Right atrium auricular region (tissue), 2 donors: ENCODE measurements at places on chromosomes 4 and X. TPM values are rescaled to one million over a fixed set of nuclear protein-coding genes. Genes with fewer than 3 reads are reported as not detected.

GRCh38 chrX:136659174-136659573 lies 11.2 kb downstream of the CD40LG start:
- H3K27me3 ChIP-seq: no peaks in the 10 kb centered on the region
- H3K4me1 ChIP-seq: no peaks in the 10 kb centered on the region

DNA sequence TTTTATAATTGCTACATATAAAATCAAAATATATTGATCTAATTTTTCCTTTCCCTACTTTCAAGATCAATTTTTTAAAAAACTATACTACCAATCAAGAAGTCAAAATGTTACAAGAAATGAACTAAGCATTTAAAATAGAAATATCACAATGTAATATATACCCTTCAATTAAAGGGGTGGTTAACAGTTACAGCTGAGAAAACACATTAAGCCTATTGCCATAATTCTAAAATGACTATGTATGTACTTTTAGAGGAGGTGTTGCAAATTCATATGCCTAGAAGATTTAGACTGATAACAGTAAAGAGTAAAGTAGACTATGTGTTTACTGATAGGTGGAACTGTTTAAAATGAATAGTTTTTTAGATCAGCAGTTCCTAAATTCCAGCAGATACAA lies 3.7 kb downstream of the NUP54 start:
- no peak overlapping the region for H3K4me3 ChIP-seq
- H3K36me3 ChIP-seq: peaks cover 8% of the 10 kb centered on the region
- no peak for DNase-seq
- no peaks in the 10 kb centered on the region for H3K4me1 ChIP-seq
- H3K27me3 ChIP-seq: no peaks in the 10 kb centered on the region

The AR gene
- 9.1 TPM for total RNA-seq

The SMR3A gene
- total RNA-seq: not detected

GRCh38 chr4:111814961-111815360 lies 330.3 kb upstream of the FAM241A start:
- H3K27me3 ChIP-seq: no peaks in the 10 kb centered on the region
- no peak for DNase-seq
- no peak overlapping the region for H3K27ac ChIP-seq
- H3K36me3 ChIP-seq: no peaks in the 10 kb centered on the region
- no peaks in the 10 kb centered on the region for H3K4me1 ChIP-seq

- no peaks in the 10 kb centered on the region for H3K36me3 ChIP-seq
- H3K4me1 ChIP-seq: no peaks in the 10 kb centered on the region
- no peaks in the 10 kb centered on the region for H3K27me3 ChIP-seq
Observed at GRCh38 chrX:12910423-12911121, 4.2 kb downstream of the TLR8 start.
